ENCODE measurements at places on chromosomes 11 and 22.
A peak's percentile ranks its signal among the peaks of the same experiment; 100 is the strongest.

DNA sequence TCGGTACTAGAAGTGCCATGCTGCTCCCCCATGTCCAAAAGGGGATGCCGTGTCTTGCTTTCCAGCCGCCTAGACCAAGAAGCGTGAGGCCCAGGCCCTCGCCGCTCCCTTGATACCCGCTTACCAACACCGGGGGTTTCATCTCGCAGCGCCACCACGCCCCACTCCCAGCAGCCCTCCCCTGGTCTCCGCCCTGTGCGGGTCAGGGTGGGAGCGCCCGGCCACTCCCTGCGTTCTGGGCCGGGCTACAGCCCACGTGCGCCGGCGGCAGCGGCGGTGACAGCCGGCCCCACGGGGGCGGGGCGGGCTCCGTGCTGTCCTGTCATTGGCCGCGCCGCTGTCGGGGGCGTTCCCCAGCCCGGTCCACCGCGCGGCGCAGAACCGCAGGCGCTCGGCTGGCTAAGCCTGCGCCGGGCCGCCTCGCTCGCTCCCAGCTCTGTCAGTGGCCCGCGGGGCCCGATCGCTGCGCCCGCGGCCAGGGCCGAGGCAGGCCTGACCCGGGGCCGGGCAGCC is at the start of gene MICAL2:
Gene MICAL2 (plus strand): TSS at position 390 of the 513 bp plus-strand sequence. CDS start 51,566 bp downstream, outside the sequence.
- DNase-seq = peak; percentile 93

- DNase-seq = no peak
These were observed 7.8 kb downstream of the PIK3IP1 start for GRCh38 chr22:31284281-31285155.

DNA sequence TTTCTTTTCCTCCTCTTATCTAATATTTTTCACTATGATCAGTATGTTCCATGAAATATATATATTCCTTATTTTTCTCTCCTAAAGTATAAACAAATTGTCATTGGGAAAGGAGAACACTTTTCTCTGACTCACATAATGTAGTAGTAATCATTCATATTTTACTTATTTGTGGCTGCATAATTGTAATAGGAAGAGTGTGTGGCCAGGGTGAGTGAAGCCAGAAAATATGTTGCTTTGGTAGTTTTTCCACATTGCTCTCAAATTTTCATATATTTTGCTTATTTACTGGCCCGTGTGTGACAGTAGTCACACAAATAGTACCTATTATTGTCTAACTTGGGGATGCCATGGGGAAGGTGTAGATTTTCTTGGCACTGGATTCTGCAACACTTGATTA is 172.1 kb downstream of the DYNC2H1 start:
- DNase-seq = peak; percentile 45

DNA sequence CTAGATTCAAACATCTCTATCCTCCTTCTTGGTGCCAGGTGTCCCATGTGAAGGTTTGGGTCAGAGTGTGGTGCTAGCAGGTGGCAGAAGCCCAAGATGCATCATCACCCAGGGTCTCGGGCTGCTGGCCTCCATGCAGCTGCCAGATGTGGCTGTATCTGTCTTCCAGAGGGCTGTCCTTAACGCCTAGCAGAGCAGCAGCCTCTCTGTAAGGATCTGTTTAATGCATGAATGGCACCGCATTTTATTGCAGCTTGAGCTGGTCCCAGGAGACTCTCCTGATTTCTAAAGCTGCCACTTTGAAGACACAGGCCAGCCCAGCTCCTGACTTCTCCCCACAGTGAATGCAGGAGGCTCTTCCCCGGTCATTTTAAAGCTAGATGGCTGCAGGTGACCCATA is 26.3 kb downstream of the SLC1A2 start:
- no peak for DNase-seq

DNA sequence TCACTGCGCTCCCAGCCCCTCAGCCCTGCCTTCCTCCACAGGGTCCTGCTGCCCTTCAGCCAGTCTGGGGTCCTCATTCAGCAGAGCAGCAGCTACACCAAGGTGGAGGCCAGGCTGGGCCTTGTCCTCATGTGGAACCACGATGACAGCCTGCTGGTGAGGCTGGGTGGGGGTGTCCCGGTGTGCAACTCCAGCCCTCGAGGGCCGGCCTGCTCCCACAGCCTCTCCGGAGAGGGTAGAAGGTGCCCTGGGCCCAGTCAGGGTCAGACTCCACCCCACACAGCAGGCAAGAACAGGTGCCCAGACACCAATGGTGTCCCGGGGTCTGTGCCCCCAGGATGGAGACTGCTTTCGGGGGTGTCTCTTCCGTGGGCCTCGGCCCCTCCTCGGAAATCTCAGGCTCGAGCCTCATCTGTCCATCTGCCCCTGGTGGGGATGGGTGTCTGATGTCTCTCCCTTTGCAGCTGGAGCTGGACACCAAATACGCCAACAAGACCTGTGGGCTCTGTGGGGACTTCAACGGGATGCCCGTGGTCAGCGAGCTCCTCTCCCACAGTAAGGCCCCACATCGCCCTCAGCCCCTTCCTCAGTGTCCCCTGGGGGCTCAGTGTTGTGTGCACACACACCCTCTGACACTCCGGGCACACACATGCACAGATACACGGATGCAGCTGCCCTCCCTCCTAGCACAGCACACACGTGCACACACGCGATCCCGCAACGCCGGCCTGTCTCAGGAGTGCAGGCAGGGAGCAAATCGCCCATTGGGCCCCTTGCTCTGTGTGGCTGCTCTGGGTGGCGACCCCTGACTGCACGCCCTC is 4.9 kb downstream of the MUC5AC start:
- no peak for DNase-seq

- DNase-seq = peak; percentile 72
These were observed 79.5 kb downstream of the HORMAD2 start for GRCh38 chr22:30159561-30160353.

- peak; percentile 73 for DNase-seq
These were observed 1.5 kb upstream of the WNT11 start for GRCh38 chr11:76207642-76208401.

GRCh38 chr11:11901929-11902328 is 60.2 kb downstream of the USP47 start:
- DNase-seq = no peak

DNA sequence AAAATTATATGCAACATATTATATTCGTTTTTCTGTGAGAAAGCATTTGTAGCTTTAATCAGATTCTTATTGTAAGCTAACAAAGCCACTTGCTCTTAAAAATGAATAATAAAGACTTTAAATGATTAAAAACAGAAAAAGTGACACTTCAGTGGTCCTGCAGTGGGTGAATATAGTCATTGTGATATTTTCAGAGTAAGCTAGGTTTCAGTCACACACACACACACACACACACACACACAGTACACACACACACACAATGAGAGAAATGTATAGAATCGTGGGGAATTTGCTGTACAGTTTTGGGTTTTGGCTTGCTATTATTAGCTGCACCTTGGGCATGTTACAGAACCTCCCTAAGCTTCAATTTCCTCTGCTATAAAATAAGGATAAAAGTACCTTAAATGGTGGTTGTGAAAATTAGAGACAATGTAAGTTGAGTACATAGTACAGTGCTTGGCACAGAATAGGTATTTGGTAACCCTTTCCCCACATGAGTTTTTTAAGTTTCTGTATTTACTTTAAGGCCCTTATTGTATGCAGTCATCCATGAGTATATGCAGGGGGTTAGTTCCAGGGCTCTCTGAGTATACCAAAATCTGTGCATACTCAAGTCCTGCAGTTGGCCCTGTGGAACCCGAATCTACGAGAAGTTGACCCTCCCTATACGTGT is 39.8 kb downstream of the CSTPP1 start:
- no peak for DNase-seq

DNA sequence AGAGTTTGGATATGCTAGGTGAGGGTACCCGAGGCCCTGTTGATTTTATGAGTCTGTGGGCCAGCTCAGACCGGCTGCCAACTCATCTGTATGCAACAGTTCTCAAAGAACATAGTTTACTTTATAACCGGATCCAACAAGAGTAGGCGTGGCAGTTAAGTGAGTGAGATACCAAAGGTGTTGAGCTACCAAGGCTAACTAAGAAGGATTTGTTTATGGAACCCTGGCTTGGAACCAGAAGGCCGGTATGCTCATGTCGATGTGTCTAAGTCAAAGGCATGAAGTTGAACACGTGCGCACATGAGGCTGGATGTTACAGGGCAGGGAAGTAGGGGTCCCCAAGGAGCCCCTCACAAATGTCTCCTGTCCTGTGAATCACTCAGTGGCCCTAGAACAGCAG is at the start of gene KCNJ1:
Gene KCNJ1 (minus strand): TSS at position 20 of the 400 bp plus-strand sequence. CDS start 27,053 bp downstream, outside the sequence.
- no peak for DNase-seq

GRCh38 chr11:83976086-83976485 is 689.9 kb upstream of the CCDC90B start:
- peak; percentile 56 for DNase-seq

- no peak for DNase-seq
These were observed 132.1 kb downstream of the RAB38 start for GRCh38 chr11:88043149-88043548.

DNA sequence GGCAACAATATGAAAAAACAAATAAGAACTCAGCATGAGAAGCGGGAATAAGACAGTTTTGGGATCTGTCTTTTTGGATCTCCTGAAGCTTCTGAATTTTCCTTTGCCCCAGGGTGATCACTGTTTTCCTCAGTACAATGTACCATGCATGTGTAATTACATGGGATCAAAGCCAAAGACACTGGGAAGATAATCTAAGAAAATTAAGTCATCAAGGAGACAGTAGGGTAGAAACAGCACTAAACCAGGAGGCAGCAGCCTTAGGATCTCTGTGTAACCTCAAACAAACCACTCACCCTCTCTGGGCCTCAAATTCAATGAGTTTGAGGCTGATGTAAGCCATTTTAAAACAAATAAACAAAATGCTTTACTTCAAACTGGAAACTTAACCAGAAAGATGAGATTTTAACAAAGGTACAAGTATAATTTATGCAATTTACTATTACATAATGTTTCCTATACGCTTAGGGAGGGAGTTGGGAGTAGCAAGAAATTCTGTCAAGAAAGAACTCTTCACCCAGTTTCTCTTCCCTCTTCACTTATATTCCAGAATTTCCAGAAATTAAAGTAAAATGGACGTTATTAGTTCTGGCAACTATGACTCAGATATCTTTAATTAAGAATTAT is 77.0 kb downstream of the RAB30 start:
- DNase-seq = no peak

- DNase-seq = peak; percentile 23
These were observed at the start of gene CHST1 for GRCh38 chr11:45665206-45665932. TSS of gene CHST1 (minus strand) at chr11:45665622. CDS start at chr11:45650923, 14,699 bp downstream.

DNA sequence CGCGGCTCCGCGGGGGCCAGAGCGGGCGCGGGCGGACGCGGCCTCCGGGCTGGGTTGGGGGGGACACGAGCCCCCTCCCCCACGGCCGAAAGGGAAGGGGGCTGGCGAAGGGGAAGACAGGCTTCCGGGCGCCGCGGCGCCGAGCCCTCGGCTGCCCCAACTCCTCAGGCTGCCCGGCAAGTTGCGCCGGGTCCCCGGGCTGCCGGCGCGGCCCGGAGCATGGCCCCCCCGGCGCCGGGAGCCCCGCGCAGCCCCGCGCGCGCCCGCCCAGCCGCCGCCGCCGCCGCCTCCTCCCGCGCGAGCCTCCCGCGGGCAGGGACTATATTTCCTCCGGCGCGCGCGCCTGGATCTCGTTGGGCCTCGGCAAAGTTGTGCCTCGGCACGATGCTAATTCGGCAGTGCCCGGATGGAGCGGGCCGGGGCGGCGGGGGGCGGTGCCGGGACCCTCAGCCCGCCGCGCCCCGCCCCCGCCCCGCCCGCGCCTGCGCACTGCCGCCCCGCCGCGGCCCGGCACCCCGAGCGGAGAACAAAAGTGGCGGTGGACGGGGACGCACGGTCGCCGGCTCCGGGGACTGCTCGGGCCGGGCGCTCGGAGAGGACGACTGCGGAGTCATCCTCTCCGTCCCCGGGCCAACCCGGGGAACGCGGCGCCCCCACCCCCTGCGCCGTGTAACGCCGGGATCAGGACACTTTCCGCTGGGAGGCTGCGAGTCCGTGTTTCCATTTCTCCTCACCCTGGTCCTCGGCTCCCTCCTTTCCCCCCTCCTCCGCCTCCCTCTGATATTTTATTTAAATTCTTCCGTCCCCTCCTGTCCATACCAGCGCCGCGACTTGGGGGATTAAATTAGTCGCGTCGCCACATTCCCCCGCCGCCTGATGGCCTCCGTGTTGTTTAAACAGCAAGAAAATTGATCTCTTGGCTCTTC is at the start of gene PHF21B:
Gene PHF21B (minus strand): TSS at position 400 of the 926 bp plus-strand sequence. CDS start 456 bp downstream, outside the sequence.
- DNase-seq = peak; percentile 75

GRCh38 chr22:30870451-30871345 is 97.9 kb downstream of the MORC2 start:
- no peak for DNase-seq

- no peak for DNase-seq
These were observed 43.9 kb upstream of the PAK1 start for GRCh38 chr11:77517753-77518152.

DNA sequence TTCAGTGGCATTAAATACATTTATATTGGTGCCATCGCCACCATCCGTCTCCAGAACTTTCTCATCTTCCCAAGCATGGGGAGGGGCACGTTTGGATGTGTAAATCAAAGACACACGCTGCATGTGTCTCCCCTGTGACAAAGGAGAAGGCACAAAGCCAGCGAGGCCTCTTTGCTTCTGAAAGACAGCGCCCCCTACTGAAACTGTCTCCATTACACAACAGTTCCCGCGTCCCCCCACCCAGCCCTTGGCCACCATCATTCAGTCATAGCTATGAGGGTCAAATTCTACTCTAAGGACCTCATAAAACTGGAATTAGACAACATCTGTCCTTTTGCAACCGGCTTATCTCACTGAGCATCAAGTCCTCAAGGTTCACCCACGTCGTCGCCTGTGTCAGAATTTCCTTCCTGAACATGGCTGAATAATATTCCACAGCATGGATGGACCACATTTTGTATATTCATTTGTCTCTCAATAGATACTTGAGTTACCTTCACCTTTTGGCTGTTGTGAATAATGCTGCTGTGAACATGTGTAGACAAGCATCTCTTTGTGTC is 64.8 kb downstream of the IGF2 start:
- no peak for DNase-seq

DNA sequence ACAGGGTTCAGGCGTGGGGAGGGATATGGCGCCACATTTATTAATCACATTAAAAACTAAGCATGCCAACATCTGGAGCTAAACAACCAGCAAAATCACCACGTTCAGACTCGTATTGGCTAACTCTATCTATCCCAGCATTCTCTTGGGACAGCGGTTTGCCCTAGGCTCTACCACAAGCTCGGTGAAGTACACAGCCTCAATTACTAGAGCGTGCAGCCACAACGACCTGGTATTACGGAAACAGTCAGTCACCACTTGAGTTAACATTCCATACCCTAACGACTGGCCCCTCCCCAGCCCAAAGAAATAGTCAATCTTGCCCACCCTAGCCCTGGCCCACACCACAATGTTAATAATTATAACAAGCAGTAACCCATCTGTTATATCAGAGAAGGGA is 32.1 kb downstream of the APOL5 start:
- peak; percentile 61 for DNase-seq

GRCh38 chr11:66369073-66369894 is 2.3 kb downstream of the SLC29A2 start:
- no peak for DNase-seq

All from fibroblast of skin of right biceps (primary cell).